ENCODE measurements at places on chromosomes 3 and 15.

- DNase-seq = no peak
Observed at GRCh38 chr15:60839510-60840211, 360.7 kb upstream of the ICE2 start.

GRCh38 chr15:79973456-79974195 is 2.6 kb upstream of the BCL2A1 start:
- no peak for DNase-seq

DNA sequence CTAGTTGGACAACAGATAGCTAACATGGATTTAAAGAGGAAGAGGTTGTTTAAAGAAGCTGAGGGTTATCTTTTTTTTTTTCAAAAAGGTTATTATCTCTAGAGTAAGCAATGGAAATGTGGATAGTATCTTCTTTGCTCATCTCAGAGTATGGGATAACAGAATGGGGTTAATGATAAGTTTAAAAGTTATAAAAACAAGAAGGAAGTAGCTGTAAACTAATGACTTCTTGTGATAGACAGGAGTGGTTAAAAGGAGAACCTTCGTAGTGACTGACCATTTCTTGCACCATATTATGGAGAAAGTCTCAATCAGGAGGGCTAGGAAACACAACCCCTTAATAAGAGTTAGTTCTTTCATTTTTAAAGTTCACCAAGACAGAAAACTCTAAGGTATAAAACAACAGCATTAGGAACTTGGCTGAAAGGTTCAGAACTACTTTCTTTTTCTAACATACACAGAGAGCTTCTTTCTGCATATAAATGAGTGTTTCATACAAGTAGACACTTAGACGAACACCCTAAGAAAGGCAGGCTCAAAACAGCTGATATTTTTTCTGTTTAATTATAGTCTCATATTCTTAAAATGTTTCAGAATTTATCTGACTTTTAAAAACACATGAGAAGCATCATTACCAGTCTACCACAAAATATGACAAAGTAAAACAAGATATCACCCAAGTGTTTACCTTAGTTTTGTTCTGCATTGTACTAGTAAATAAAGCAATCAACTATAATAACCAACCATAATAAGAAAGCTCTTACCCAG is 140.0 kb downstream of the MEIS2 start:
- DNase-seq = no peak

DNA sequence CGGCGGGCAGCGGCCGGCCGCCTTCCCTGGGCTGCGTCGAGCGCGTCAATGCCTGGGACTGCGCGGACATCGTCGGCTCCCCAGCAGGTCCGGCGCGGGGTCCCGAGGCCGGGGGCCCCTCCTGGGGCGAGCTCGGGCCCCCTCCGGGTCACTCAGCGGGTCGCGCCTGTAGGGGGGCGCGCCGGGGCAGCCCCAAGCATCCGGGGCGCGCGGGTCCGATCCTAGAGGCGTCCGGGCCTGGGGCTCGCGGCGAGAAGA is 725 bp downstream of the TLE3 start:
- DNase-seq = no peak

- DNase-seq = no peak
Observed at GRCh38 chr3:138438896-138439295, 4.5 kb downstream of the ESYT3 start.

DNA sequence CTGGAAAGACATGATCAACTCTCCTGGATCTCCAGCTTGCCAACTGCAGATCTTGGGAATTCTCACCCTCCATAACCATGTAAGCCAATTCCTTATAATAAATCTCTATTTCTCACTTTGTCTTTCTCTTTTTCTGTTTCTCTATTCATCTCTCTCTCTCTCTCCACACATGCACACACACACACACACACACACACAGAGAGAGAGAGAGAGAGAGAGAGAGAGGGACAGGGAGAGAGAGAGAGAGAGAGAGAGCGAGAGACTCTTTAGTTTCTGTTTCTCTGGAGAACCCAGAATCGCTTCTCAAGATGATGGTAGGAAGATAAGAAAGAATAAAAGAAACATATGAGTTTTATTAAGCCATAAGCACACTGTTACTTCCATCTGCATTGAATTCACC is 111.9 kb downstream of the BCHE start:
- no peak for DNase-seq

DNA sequence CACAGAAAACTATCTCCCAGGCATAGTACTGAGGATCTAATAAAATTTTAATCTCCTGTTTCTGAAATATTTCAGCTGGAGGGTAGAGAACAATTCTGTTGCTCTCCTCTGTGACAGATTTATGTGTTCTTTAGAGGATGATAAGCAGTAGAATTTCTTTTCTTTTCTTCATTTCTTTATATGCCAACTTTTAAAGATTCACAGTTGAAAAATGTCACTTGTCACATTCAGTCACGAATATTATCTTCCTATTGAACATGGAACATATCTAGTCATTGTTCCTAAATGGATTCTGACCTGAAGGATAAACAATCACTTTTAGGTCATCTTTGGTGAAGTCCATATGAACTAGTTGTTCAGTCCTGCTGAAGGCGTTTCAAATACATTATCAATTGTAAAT is 585.5 kb upstream of the DPPA4 start:
- no peak for DNase-seq

DNA sequence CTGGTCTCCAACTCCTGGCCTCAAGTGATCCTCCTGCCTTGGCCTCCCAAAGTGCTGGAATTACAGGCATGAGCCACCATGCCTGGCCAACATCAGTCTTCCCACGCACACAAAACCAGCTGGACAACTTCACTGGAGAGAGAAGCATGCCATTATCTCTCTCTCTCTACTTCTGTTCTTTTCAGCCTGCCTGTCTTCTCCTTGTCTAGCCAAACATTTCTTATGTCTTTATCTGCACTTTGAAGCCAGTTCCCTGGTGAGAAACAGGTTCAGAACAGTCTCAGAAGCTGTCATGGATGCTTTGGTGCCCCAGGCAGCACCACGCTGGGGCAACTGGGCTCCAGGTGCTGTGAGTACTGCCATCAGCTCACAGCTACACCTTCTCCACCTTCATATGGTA is 79.8 kb downstream of the PRICKLE2 start:
- no peak for DNase-seq

- DNase-seq = peak; percentile 79
Observed at GRCh38 chr3:194140520-194141414, 4.8 kb downstream of the HES1 start.

DNA sequence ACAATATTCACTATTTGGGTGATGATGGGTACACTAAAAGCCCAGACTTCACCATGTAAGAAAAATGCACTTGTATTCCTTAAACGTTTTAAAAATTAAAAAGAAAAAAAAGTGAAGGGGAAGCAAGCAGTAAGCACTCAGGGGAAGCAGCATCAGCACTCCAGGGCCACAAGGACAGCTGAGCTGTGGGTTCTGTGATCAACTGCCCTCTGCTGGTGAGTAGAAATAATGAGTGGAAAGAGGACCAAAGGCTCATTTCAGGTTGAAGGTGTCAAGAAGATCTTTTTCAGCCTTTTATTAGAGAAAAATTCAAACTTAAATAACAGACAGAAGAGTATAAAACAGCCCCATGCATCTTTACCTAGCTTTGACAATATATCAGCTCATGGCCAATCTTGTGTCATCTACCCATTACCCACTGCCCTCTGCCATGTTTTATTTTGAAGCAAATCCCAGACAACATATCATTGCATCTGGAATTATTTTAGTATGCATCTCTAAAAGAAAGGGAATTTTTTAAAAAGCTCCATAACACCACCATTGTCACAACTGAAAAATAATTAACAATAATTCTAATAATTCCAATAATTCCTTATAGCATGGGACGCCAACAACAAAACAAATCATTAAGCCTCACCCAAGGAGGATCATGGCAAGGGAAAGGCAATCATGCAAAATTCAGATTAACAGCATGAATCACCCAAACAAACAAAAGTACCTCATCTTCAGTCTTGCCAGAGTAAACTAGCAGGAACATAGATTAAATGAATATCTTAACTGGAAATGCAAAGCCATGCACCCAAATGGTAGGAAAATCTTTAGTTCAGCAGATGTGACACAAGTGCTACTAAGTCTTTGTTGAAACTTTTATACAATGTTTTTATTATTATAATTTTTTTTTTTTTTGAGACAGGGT is 42.5 kb downstream of the TAMM41 start:
- peak; percentile 33 for DNase-seq

DNA sequence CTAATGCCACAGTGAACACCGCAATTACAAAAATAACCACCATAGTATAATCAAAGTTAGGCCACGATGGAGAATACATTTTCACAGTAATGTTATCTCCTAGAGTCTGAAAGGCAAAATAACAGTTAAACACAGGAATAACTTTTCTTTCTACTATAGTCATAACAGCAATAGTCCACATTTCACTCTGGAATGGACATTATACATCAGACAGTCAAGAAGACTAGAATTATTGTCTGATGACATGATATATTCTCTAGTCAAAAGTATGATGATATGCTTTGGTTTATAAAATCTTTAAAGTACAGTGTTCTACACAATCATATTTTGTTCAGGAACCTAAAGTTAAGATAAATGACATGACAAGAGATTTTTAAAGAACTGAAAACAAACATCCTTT is 18.0 kb downstream of the SPPL2A start:
- no peak for DNase-seq

- no peak for DNase-seq
Observed at GRCh38 chr15:56165234-56165633, 78.4 kb downstream of the RFX7 start.

- DNase-seq = no peak
Observed at GRCh38 chr3:106125321-106125720, 256.5 kb upstream of the CBLB start.

DNA sequence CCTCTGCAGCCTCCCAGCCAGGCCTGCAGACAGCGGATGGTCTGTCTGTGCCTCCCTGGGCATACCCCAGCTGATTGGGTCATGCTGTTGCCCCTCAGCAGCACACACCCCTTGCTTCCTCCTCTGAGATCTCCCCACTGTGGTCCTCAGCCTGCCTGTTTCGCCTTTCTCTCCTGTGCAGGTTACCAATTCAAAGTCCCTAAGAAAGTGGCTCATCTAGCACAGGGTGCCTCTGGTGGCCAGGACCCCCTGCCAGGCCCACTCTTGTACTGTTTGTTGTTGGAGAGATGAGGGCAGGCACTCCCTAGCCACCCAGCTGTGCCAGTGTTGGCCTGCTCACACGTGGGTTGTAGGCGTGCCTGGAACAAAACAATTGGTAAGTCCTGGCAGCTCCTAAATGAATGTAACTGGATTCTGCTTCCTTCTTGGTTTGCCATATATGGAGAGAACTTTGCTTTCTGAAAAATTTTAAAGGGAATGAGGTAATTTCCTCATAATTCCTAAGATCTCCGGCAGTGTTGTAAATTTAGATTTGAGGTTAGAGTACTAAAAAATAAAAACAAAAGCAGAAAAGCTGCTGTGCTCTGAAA is 213.2 kb upstream of the IL12A start:
- peak; percentile 90 for DNase-seq

DNA sequence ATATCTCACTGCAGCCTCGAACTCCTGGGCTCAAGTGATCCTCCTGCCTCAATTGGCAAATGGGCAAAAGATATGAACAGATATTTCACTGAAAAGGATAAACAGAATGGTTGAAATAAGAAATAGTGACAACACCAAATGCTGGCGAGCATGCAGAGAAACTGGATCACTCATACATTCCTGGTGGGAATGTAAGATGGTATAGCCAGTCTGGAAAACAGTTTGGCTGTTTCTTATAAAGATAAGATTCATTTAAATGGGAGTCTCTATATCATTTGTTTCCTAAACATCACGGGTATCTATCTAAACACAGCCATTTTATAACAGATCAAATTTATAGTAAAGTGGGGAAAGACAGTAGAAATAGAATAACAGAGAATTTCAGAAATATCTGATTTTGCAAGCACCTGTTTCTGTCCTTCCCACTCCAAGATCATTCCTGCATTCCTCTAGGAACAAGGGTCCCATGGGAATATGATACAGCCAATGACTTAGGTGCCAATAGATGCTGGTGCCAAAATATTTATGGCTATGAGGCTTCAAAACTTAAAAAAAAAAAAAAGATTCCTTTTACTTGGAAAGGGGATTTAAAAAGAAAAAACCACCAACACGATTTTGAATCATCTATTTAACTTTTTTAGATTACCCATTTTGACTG is 9.9 kb upstream of the TFDP2 start:
- DNase-seq = no peak

GRCh38 chr15:69156736-69157381 is 3.6 kb upstream of the GLCE start:
- DNase-seq = no peak

DNA sequence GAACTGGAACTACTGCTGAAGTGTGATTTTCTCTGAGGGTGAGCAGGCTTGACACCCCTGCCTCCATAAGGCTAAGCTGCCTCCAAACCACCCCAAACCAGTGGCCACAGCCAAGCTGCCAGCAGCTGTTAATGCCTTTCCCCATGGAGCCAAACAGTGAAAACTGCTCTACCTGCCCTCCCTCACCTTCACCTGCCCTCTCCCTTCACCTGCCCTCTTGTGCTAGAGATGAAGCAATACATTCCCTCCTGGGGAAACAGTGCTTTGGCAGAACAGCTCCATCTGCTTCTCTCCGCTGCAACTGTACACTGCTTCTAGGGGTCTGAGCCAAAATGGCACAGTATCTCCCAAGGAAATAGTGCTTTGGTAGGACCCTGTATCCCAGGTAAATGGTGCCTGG is 374.1 kb downstream of the FHIT start:
- peak; percentile 7 for DNase-seq

- no peak for DNase-seq
Observed at GRCh38 chr15:72967811-72968530, 84.3 kb upstream of the NEO1 start.

GRCh38 chr3:186614266-186614596 is 1.4 kb downstream of the AHSG start:
- no peak for DNase-seq

- DNase-seq = no peak
Observed at GRCh38 chr3:79551997-79552396, 215.8 kb downstream of the ROBO1 start.

DNA sequence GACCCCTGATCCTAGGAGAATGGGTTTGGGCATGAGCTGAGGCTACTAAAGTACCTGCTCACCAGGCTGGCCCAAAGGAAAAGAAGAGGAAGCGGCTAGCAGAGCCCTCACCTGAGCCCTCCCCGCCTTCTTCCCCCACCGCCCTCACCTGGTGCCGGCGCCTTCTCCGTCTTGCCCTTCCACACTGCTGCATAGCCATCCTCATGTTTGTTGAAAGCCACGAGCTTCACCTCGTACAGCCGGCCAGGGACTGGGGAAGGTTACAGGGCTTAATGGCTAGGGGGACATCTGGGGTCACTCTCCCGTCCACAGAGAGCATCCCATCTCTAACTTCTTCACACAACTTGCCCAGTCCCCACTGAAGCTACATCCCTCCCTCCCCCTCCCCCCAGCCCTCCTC is 13.9 kb upstream of the IGDCC3 start:
- DNase-seq = no peak

DNA sequence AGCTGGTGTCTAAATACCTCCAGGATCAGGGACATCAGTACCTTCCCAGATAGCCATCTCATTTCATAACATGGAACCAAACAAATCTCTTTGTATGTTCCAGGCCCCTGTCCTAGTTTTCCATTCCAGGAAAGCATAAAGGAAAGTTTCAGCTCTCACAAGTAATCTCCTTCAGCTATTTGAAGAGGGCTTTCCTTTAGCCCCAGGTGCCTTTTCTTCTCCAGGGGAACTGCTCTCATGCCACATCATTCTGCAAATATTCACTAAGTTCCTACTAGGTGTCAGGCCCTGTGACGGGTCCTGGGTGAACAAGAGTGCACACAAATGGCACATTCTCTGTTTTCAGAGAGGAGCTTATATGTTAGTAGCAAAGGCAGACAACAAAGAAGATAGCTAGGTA is 136.1 kb downstream of the ADAMTS9 start:
- DNase-seq = no peak
